ENCODE measurements at places on chromosomes 2 and 18. TPM values are rescaled to one million over a fixed set of nuclear protein-coding genes. Genes with fewer than 3 reads are reported as not detected.

GRP gene
- not detected for total RNA-seq

FSIP2 gene
- total RNA-seq, result 19.4 TPM

ANO7 gene
- total RNA-seq, result 3.0 TPM

STRADB gene
- total RNA-seq, result 48.2 TPM

SPR gene
- total RNA-seq, result 24.2 TPM

LINC00305 gene
- total RNA-seq, result 1.6 TPM

CNTNAP5 gene
- 8.9 TPM for total RNA-seq

GCC2 gene
- 79.4 TPM for total RNA-seq

SERPINB10 gene
- not detected for total RNA-seq

HAAO gene
- 14.5 TPM for total RNA-seq

GALNT5 gene
- total RNA-seq, result 1.2 TPM

TEX44 gene
- total RNA-seq, result not detected

RNU2-63P gene
- total RNA-seq, result not detected

DPYSL5 gene
- total RNA-seq, result 70.3 TPM

HOXD13 gene
- not detected for total RNA-seq

GRB14 gene
- total RNA-seq, result 46.3 TPM

RAB27B gene
- total RNA-seq, result 13.4 TPM

RBM44 gene
- total RNA-seq, result 0.81 TPM

LOXHD1 gene
- 0.33 TPM for total RNA-seq

AQP4 gene
- total RNA-seq, result 1.7 TPM

CFC1 gene
- total RNA-seq, result 27.7 TPM

EIF4E2 gene
- total RNA-seq, result 81.9 TPM

EGR4 gene
- total RNA-seq, result 0.12 TPM

RBKS gene
- total RNA-seq, result 5.4 TPM

HYCC2 gene
- 25.7 TPM for total RNA-seq

VAMP8 gene
- 76.0 TPM for total RNA-seq

C2orf78 gene
- not detected for total RNA-seq

EMILIN2 gene
- total RNA-seq, result 12.5 TPM

NT5C1B gene
- total RNA-seq, result not detected

SPHKAP gene
- 0.07 TPM for total RNA-seq

KIAA1328 gene
- total RNA-seq, result 12.4 TPM

SPC25 gene
- total RNA-seq, result 15.8 TPM

TUBA3D gene
- not detected for total RNA-seq
